Lung (tissue), 17 donors: ENCODE measurements at places on chromosomes 12 and 14. TPM values are rescaled to one million over a fixed set of nuclear protein-coding genes. Genes with fewer than 3 reads are reported as not detected.
A peak's percentile ranks its signal among the peaks of the same experiment; 100 is the strongest.

GRCh38 chr12:8958066-8958465, 8.6 kb upstream of the M6PR start:
- no peak for DNase-seq

DNA sequence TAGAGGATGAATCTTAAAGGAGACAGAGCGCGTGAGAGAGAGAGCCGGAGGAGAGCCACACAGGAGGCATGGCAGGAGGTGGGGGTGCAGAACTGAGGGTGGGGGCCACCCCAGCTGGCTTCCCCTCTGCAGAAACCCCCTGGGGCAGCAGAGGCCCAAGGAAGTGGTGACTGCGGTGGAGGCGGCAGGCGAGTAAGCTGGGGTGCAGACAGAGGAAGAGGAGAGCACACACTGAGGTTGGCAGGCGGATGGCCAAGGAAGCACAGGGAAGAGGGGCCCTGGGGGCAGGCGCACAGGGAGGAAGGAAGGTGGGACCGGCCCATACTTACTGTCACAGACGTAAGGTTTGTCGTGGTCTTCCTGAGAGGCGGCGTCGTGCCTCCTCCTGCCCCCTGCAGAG, 179.8 kb downstream of the DPF3 start:
- no peak for DNase-seq

DNA sequence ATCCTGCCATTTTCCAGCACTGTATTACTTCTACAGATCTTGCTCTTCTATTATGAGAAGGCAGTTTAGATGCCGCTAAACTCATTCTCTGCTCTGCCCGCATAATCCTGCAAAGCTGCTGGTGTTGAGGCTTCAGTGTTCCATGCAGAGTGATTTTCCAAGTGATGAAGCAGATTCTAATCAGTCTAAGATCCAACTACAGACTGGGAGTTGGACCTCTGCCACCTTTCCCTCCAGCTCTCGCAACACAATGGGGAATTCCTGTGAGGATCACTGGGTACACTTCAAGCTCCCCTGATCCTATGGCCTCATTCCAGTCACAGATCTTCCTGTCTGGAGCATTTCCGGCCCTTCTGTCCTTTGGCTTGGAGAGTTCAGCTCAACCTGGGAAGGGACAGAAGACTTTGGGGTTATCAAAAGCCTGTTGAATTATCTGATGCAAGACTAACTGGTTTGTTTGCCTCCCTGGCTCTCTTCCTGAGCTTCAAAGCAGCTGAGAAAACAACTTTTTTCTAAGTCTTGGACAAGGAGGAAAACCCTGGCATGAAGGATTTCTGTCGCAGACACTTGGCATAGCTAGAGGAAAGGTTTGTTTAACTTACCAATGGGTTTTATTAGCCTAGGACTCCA, 333.9 kb downstream of the ZFP36L1 start:
- peak; percentile 81 for DNase-seq

- DNase-seq = no peak
Observed at GRCh38 chr14:64612021-64612380, 62.2 kb downstream of the PPP1R36 start.

- DNase-seq = no peak
Observed at GRCh38 chr12:124211753-124212152, 83.1 kb upstream of the RFLNA start.

GRCh38 chr12:69936766-69937165, 111.7 kb downstream of the MYRFL start:
- DNase-seq = peak; percentile 58

GRCh38 chr14:87995500-87996290, 2.7 kb upstream of the GALC start:
- no peak for DNase-seq

GRCh38 chr12:1594006-1594260, 448 bp downstream of the FBXL14 start:
- DNase-seq = no peak

- no peak for DNase-seq
Observed at GRCh38 chr14:24378981-24379906, 11.3 kb downstream of the NFATC4 start.

NYNRIN gene
- polyA plus RNA-seq = 4.2 TPM

PAN2 gene
- 43.0 TPM for polyA plus RNA-seq

CCDC197 gene
- not detected for polyA plus RNA-seq

CEBPE gene
- 0.16 TPM for polyA plus RNA-seq
